ENCODE measurements at places on chromosomes 4 and X.

DNA sequence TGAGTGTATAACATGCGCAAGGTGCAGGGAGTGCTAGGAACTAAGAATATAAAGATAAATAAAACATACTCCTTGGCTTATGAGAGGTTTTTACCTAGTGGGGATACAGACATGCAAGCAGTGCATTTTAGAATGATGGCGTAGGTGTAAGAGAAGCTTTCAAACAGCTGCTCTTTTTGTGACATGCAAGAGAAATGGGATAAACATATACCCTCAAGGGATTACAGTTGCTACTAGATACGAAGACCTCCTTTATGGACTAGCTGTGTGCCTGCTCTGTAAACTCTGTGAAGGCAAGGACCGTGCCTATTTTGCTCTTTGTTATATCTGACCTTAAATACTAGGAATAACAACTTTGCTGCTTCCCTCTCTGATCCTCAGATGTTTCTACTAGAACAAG lies 39.0 kb upstream of the SLITRK4 start:
- DNase-seq: no peak

DNA sequence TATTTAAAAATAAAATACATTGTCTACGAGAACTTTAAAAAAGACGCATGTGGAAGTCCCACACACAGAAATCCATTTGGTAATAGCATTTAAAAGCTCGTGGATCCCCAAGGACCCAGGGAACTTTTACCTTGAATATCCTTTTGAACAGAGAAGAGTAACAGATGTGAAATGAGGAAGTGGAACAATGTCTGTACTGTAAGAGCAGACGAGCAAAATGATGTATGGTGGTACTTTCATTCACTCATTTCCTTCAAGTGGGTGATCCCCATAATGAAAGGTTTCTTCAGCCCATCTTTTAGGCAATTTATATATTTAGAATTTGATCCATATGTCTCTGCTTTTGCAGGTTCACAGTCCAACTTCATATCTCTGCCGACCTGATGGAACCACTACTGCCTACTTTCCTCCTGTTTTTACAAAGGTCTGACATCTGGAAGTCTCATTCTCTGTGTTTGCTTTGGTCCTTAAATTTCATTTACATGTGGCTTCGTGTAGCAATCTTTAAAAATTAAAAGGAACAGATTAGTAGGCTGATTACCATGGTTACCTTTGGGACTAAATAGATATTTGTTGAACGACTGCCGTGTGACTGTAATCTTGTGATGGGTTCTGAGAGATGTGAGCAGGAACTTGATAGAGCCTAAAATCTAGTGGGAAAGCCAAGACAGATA lies 188.4 kb downstream of the PALLD start:
- no peak for DNase-seq

- DNase-seq: no peak
Measured at GRCh38 chrX:143094417-143095023, 68.8 kb downstream of the SPANXN4 start.

GRCh38 chr4:152328582-152328981 lies 207.3 kb downstream of the FBXW7 start:
- DNase-seq: no peak

- no peak for DNase-seq
Measured at GRCh38 chrX:54093571-54093970, 49.3 kb upstream of the PHF8 start.

GRCh38 chr4:114668577-114668976 lies 70.0 kb downstream of the UGT8 start:
- no peak for DNase-seq

DNA sequence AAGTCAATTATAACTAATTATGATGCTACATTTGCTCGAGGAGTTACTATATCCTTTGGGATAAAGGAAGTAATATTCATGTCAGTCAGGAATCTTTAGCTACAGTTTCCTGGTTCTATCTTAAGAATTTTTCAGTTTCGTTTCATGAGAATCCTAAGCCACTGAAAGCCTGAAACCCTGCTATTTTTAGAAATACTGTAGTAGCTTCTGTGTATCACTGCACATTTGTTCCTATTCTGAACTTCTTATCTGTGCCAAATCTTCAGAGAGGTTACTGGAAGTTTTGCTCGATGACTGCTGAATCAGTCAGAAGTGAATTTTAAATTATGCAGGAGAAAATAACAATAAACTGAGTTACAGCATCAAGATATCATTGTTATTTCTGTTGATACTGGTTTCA lies 249.2 kb downstream of the TENM3 start:
- DNase-seq: no peak

- DNase-seq: peak; percentile 78
Measured at GRCh38 chrX:75522565-75523431, at the start of gene ZDHHC15. Gene ZDHHC15, minus strand, starts transcription at chrX:75523037. Its CDS starts 13 bp downstream, at chrX:75523024.

DNA sequence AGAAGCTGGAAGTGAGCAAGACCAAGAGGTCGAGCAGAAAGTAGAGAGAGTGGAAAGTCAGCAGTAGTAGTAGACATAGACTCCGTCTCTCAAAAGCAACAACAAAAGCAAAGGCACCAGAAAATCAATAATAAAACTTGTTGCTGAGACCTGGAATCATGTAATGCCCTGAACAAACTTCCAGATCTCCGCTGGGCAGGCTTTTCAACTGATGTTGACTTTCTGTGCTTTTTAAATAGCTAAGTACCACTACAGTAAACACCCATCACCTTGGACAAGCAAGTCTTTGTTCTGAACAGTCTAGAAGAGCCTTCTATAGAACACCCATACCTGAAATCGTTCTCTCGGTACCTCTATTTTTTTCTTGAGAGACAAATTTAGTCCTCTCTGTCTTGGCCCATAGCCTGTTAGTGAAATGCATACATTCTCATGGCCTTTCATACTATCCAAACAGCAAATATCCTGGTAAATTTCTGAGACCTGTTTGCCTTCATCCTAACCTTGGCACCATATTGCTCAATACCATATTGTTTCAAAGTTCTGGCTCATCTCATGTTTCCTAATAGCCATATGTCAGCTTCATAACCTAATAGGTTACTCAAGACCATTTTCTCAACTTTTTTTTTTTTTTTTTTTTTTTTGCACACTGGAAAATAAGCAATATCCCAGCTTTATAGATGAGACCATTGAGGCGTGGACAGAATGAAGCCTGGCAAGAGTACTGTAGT lies 200.6 kb upstream of the RBPJ start:
- DNase-seq: no peak

DNA sequence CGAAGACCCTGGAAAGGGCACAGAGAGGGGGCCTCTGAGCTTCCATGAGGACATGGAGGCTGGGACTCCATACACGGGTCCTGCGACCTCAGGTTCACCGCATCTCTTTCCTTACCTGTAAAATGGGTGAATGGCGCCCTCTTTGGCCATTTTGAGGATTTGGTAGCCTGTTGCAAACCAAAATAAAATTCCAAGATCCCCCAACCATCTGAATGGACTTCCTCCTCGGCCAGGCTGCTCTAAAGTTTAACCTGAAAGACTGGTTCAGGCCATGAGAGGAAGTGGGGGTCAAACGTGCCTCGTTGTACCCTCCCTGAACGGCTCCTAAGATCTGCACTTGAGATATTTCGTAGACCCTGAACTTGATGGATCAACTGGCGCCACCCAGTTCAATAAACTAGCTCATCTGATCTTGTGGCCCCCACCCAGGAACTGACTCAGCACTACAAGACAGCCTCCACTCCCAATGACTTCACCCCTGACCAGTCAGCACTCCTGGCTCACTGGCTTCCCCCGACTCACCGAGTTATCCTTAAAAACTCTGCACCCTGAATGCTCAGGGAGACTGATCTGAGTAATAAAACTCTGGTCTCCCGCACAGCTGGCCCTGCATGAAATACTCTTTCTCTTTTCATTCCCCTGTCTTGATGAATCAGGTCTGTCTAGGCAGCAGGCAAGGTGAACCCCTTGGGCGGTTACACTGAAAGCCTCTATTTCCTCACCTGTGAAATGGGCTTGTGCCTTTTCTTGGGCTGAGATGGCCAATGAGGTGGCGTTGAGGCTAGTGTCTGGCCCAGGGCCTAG lies 32.9 kb upstream of the GPR78 start:
- DNase-seq: no peak

DNA sequence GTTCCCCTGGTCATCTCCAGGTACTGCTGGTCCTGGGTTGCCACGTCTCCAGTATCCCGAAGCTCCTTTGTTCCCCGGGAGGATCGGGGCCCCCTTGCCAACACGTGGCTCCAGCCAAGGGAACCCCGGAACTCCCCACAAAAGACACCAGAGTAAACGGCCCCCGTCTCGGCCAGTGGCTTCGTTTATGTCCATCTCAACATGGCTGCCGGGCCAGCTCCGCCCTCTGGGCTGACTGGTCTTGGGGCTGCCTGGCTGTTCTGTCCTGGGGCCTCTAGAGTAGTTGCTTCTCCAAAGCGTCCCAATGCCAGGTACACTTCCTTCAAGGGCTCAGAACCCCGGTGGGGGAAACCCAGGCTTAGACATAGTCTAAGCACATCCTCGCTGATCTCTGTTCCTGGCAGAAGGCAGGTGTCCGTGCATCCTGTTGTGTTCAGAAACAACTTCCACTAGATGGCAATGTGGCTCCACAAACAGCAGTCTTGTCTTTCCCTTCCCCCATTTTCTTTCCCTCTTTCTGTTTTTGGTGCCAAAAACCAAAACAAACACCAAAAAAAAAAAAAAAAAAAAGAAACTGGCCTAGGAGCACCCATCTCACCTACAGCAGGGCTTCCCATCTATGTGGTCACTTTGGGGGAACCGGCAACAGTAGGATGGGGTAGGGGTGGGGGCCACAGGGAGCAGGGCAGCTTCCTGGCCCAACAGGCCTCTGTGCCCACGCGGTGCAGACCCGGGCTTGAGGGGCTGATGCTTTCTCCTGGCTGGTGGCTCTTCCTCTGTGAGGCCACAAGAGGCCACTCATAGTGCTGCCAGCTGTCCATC lies 35.3 kb downstream of the NBDY start:
- no peak for DNase-seq

- no peak for DNase-seq
Measured at GRCh38 chr4:3418029-3418762, 23.6 kb upstream of the HGFAC start.

DNA sequence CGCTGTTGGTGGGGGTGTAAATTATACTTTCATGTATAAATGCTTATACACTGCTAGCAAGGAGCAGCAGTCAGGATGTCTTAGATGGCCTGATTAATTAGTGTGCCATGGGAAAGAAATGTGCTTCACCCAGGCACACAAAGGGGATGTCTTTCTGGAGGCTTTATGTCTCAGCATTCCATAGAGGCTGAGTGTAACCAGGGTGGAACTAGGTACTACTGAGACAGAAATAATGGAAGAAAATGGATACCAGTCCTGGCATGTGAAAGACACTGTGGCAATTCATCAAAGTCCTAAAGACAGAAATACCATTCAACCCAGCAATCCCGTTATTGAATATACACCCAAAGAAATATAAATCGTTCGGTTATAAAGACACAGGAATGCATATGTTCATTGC lies 52.5 kb downstream of the PF4 start:
- no peak for DNase-seq

- peak; percentile 95 for DNase-seq
Measured at GRCh38 chrX:48631376-48632090, 34.2 kb downstream of the WDR13 start.

DNA sequence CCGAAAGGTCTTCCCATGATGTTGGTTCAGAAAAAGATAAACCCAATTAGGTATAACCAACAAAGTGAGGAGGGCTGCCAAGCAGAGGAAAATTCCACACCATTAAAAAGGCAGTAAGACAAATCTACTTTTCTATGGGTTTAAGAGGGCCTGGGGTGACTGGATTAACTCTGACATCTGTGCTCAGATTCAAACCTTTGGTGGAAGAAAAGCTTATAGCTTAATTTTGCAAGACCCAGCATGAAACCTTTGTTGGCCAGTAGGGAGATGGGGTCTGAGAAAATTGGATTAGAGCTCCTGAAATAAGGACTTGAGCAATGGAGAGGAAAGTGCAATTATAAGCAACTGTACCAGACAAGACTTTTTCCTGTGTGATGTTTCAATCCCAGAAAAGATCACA lies 104.2 kb downstream of the KDR start:
- no peak for DNase-seq

GRCh38 chrX:75155827-75156525 lies at the start of gene ABCB7:
Gene ABCB7, minus strand, starts transcription at chrX:75156283. Its CDS starts 11 bp downstream, at chrX:75156272.
- peak; percentile 84 for DNase-seq

DNA sequence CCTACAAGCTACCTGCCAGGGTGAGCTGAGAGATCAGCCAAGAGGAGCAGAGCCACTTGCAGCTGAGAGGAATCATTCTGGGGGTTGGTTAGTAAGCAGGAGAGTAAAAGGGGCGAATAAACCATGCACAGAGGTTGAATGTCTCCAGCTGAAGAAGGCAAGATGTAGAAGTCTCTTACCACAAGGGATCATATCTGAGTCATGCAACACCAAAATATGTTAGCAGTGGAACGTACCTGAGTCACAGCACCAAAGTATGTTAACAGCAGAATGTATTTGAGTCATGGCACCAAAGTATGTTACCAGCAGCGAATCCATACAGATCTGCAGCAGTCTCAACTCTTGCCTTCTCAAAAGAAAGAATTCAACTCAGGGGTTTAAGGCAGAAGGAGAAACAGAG lies 29.9 kb downstream of the C4orf51 start:
- DNase-seq: no peak

DNA sequence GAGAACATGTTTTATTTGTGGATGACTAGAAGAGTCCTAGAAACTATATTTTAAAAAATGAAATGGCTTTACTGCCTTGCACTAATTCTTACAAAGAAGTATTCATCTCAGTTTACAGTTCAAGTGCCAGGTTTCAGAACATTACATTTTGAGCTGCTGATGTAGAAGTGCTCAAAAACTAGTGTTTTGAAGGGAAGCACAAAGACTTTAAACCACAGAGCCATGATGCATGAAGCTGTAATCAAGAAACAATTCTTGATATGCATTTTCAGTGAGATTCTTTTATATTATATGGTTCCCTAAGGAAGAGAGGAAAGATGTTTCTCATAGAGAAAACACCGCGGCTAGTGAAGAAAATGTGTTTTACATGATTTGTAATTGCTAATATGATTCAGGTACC lies 1163.0 kb downstream of the RAPGEF2 start:
- no peak for DNase-seq

GRCh38 chr4:148065075-148065474 lies 333.2 kb downstream of the ARHGAP10 start:
- no peak for DNase-seq

DNA sequence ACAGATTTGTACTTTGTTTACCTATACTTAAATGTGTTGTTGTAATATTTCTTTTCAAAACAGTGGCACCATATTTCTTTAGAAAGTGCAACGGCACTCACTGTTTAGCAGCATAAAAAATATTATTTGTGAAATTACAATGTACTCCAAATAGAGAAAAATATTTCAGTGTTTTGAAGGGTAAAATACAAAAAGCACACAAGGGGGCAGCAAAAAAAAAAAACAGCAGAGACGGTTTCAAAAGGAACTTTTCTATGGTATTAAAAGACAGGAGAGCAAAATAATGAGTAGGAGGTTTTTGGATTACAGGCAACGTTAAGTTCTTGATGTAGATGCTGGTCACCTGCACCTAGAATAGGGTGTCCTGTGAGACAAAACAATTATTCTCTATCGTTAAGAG lies 2.0 kb downstream of the NUDT11 start:
- DNase-seq: no peak

Measured in NCI-H1694 (cell line).